Naive B cell (primary cell): ENCODE measurements at places on chromosomes 5 and 9. TPM values are rescaled to one million over a fixed set of nuclear protein-coding genes. Genes with fewer than 3 reads are reported as not detected.

- DNase-seq, result no peak
Observed at GRCh38 chr5:58066557-58066956, 393.3 kb downstream of the PLK2 start.

The ZNF782 gene
- polyA plus RNA-seq, result 2.7 TPM

The TIMD4 gene
- polyA plus RNA-seq, result not detected

- DNase-seq, result no peak
Observed at GRCh38 chr5:137316346-137316736, 182.8 kb downstream of the SPOCK1 start.

The CYLC2 gene
- not detected for polyA plus RNA-seq

The C5orf58 gene
- not detected for polyA plus RNA-seq

GRCh38 chr9:30015073-30015472 lies 2369.4 kb upstream of the ACO1 start:
- no peak for DNase-seq

DNA sequence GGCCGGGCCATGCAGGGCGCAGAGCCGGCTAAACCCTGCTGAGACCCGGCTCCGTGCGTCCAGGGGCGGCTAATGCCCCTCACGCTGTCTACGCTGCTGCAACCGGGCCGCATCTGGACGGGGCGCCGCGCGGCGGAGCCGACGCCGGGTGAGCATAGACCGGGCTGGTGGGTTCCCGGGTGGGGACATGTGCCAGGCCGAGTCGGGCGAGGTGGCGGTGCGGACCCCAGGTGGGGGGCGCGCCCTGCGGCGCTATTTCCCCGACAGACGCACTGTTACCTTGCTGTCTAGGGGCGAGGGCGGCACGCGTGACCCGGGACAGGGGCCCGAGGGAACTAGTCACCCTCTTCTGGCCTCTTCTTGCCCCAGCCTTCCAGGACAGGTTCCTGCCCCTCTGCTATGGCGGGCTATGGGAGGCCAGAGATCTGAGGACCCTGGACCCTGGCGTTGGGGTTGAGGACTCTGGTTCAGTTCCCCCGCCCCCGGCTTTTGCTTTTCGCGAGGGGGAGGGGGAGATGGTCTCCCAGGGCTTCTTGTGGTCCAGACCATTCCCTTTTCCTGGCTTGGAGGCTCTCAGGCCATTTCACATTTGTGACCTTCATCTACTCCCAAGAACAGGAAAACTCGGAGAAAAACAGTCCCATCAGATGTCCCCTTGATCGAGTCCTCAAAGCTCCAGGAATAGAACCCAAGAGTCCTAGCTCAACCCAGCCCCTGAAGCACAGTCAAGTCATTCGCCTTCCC lies 536 bp downstream of the SLC27A4 start:
- DNase-seq, result no peak

The PCDHGC4 gene
- not detected for polyA plus RNA-seq

GRCh38 chr9:124699575-124699974 lies 71.5 kb downstream of the NR6A1 start:
- no peak for DNase-seq

DNA sequence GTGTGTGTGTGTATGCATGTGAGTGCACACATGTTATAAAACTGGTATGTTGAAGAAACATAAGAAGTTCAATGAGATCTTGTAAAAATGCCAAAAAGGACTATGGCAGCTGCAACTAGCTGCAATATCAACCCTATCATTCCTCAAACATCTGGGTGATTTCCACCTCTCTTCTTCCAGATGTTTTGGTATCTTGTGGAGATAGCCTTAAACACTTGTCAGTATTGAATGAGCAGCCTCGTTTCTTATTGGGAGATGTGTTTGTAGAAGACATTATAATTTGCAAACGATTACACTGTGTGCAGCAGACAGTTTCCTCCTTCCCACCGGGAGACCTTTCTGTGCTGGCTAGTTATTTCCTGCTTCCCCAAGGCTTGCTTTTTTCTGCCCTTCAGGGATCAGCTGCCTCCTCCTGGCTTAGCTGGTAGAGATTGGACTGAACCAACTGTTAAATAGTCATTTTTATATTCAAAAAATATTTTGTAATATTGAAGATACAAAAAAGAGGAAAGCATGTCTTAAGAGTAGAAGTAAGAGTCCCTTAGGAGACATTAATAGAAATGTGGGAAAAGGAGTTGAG lies 168.4 kb upstream of the MPDZ start:
- no peak for DNase-seq

GRCh38 chr5:543755-544674 lies 19.8 kb upstream of the SLC9A3 start:
- peak; percentile 92 for DNase-seq
